CD4-positive, alpha-beta T cell treated with Interleukin-17A for 1 hour (primary cell): ENCODE measurements at places on chromosomes 4 and X.

DNA sequence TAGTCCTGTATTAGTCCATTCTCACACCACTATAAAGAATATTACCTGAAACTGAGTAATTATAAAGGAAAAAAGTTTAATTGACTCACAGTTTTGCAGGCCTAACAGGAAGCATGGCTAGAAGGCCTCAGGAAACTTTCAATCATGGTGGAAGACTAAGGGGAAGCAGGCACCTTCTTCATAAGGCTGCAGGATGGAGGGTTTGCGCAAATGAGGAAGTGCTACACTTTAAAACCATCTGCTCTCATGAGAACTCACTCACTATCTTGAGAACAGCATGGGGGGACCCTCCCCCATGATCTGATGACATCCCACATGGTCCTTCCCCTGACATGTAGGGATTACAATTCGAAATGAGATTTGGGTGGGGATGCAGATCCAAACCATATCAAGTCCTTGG, 12.1 kb upstream of the MAGEA11 start:
- DNase-seq: no peak

DNA sequence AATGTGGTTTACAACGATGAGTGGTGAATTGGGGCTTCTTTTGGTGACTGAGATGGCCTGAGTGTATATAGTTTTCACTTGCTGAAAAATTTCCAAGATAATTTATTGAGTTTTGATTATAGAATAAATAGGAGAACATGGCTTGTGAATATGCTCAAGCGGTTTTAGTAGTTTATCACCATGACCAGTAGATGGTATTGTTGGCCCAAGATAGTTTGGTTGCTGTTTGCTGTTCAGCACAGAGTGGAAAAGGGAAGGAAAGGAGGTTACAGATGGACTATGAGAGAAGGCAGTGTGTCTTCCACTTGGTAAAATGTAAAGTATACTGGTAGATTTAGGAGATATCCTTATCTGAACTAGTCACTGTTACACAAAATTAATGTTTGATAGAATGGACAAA, 55.8 kb upstream of the POU4F2 start:
- DNase-seq: no peak

- DNase-seq: no peak
Measured at GRCh38 chr4:141638230-141638629, 1.8 kb downstream of the IL15 start.

DNA sequence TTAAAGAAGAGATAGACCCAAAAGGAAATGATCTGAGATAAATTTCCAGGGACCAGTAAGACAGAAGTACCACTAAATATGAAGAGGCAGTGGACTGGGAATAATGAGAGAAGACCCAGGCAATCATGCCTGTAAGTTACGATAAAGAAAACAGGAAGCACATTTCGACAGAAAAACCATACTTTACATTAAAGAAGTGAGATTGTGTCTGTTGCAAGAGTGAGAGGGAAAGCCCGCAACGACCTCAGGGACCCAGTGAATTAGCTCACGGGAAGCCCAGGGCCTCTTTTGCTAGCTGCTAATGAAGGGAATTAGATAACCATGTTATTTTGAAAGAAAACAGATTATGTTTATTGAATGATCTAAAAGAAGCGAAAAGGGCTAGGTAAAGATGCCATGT, 28.9 kb upstream of the ACSL1 start:
- DNase-seq: peak; percentile 30

GRCh38 chrX:154460326-154460725, 2.2 kb downstream of the PLXNA3 start:
- DNase-seq: no peak

DNA sequence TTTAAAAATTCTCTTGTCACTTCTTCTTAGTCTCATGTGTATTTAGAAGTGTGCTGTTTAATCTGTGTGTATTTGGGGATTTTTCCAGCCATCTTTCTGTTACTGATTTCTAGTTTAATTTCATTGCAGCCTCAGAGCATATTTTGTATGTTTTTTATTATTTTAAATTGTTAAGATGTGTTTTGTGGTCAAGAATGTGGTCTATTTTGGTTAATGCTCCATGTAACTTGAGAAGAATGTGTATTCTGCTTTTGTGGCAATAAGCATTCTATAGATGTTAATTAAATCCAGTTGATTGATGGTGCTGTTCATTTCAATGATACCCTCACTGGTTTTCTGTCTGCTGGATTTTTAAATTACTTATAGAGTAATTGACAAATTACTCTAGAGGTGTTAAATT, 38.9 kb downstream of the ANXA10 start:
- no peak for DNase-seq

DNA sequence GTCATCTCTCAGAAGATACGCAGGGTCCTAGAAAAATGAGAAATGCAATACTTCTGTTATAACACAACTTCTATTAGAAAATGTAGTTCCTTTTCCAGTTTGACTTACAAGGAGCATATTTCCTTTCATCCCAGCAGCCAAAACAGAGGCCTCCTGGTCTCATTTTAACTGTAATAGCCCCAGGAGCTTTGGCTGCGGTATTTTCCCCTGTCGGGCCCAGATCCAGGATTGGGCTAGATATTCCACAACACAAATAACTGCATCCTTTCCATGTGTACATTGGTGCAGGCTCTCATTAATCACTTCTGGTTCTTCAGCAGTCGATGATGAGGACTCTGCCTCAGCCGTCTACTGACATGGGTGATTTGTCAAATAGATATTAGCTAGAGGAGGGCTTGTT, 166.1 kb downstream of the TENM3 start:
- no peak for DNase-seq

GRCh38 chr4:164109503-164109902, 615.0 kb downstream of the TMA16 start:
- no peak for DNase-seq

DNA sequence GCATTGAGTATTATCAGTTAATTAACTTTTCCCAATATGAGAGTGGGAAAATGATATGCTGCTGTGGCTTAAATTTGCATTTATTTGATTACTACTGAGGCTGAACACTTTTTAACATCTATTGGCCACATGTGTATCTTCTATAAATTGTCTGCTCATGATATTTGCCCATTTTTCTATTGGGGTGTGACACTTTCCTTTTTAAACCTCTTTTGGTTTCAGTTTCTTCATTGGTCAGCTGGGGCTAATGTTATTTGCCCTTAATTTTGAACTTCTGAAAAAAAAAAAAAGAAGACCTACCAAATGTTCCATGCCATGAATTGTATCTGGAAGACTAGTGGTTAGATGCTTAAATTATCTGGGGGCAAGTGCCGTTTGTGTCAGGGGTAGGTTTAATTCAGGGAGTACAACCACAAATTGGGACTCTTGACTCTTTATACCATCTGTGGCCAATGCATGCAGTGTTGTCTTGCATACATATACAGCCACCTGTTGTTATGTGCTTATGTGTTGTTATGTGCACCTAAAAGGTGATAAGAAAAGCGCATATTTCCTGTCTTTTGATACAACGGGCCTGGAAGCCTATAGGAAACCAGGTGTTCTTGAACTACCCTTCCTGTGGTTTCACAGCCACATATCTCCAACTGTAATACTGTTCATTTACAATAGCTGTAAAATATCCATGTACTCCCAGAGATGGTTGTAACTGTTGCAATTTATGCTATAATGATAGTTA, 49.0 kb downstream of the SH2D1A start:
- DNase-seq: peak; percentile 32

GRCh38 chr4:153207027-153207426, 2.8 kb downstream of the TRIM2 start:
- DNase-seq: no peak

GRCh38 chrX:33211356-33212260, at the start of gene DMD:
Gene DMD, minus strand, starts transcription at chrX:33211549. Its CDS starts 237 bp downstream, at chrX:33211312.
- DNase-seq: no peak

GRCh38 chr4:16606691-16607090, 291.8 kb downstream of the LDB2 start:
- no peak for DNase-seq

GRCh38 chr4:100805538-100805937, 287.7 kb upstream of the EMCN start:
- DNase-seq: no peak

DNA sequence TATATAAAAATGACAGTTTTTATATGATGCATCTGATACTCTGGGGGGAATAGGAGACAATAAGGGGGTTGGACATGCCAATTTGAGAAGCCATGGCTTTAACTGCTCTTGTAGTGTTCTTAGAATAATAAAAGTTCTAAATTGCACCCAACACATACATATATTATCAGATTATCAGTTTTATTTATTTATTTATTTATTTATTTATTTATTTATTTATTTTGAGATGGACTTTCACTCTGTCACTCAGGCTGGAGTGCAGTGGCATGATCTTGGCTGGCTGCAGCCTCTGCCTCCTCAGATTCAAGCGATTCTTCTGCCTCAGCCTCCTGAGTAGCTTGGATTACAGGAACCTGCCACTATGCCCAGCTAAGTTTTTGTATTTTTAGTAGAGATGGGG, 356.8 kb downstream of the TLL1 start:
- DNase-seq: no peak

DNA sequence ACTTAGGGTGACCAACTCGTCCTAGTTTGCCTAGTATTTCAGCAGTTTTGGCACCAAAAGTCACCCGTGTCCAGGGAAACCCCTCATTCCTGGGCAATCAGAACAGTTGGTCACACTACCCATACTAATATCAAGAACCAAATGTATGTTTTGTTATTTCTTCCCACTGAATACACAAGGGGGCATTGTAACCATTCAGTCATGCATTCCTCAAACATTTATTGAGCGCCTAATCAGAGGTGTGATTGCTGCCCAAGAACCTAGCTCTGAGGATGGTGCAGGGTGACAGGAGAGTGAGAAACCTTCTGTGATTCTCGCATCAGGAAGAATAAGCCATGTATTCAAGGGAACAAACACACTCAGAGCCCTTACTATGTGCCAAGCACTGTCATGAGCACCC, 69.8 kb upstream of the RAI2 start:
- no peak for DNase-seq

DNA sequence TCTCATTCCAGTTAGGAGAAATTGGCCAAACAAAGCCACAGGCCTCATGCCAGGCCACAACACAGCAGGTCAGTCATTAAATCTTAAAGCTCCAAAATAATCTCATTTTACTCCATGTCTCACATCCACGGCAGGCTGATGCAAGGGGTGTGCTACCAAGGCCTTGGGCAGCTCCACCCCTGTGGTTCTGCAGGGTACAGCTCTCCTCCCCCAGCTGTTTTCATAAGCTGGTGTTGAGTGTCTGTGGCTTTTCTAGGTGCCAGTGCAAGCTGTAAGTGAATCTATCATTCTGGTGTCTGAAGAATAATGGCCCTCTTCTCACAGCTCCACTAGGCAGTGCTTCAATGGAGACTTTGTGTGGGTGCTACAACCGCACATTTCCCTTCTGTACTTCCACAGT, 949.2 kb downstream of the TECRL start:
- DNase-seq: no peak

DNA sequence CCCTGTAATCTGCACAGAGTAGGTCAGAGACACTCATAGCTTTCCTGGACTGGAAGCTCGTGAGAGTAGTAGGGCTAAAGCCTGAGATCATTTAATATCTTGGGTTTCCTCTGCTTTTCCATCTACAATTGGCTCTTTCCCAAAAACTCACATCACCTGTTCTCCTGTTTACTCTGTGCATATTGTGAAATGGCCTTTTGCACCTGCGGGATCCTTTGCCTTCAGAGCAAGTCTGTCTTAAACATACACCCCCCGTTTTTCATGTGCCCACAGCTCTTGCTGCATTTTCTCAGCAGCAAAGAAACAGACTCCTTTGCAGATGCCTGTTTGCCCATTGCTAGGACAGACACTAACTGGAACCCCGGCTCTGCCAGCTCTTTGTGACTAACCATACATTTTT, 608.3 kb upstream of the PCDH10 start:
- DNase-seq: no peak

DNA sequence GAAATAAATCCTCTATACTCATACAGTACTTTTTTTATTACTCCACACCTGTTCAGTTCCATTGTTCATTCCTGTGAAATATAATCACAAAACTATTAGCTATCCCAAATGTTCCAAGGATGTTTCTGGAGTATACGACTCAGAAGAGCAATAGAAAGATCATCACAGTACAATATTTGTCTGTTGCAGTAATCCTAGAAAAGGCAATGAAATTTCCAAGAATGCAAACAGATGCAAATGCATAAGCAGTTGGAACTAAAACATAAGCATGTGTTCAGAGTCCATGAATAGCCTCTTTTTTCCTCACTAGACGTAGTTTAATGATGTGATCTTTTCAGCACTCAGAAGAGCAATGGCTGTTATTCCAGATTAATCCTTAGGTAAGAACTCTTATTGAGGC, 55.2 kb downstream of the RTL3 start:
- DNase-seq: no peak

- DNase-seq: no peak
Measured at GRCh38 chr4:102352781-102353180, 7.5 kb upstream of the SLC39A8 start.

- no peak for DNase-seq
Measured at GRCh38 chr4:183888564-183888963, 16.5 kb upstream of the STOX2 start.

GRCh38 chr4:73730867-73731266, 9.5 kb upstream of the CXCL8 start:
- DNase-seq: no peak

DNA sequence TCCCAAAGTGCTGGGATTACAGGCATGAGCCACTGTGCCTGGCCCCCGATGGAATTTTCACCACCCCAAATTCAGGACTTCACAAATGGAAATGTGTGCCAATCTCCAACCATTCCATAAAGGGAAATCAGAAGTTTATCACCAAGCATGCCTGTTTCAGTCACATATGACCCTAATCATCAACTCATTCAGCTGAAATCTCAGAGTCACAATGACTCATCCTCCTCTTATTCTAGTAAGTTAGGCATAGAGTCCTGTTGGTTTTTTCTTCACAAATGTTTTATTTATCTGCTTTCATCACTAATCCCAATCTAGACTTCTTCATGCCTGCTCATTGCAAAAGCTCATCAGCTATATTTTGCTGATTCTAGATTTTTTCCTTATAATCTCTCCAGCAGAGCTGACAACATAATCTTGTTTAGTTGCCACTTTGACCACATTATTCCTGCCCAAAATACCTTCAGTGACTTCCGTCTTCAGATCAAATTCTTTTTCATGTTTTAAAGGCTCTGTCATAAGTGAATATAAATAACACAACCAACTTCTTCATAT, 83.3 kb downstream of the SLC7A11 start:
- DNase-seq: no peak

DNA sequence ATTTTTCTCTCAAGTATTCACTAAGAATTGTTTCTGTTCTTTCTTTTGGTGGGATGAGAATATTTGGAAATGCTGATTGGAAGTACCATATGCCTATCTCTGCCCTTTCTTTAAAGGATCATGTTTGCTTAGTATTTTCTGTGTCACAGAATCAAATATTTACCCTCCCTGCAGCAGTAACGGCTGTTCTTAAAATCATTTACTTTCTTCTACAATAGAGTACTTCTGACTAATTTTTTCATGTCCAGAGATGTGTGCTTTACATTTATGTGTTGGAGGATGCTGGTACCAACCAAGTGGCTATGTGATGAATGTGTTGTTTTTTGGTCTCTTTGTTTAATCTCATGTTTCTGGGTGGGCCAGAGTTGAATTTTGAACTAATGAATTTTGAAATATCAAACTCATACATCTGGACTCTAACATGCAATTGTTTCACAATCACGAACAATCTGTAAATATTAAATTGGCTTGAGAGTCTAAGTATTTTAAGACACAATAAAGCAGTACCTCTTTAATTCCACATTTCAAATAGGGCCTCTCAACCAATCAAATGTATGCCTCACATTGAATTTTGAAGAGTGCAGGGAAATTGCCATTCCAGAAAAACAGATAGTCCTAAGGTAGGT, 59.4 kb upstream of the ARSJ start:
- DNase-seq: no peak
